Fibroblast of mammary gland (primary cell): ENCODE measurements at places on chromosomes 4 and X.

- no peak for DNase-seq
Measured at GRCh38 chr4:5052726-5053425, 1.6 kb downstream of the STK32B start.

GRCh38 chr4:58216461-58216860 lies 1106.3 kb upstream of the IGFBP7 start:
- no peak for DNase-seq

DNA sequence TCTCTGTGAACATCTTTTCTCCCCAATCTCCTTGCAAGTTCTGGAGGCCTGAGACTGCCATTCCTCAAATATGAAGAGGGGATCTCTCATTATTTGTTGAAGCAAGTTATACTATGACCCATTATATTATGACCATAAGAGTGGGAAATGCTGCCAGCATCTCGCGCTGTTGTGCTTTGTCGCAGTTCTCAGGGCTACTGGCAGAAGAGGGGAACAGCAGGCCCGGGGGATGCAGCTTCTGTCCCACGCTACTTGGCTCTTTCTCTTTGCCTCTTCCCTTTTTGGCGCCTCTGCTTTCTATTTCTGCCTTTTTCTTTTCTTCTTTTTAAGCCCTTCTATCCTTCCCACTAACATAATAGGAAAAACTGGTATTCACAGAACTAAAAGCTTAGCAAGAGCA lies 64.2 kb downstream of the GEMIN8 start:
- DNase-seq, result no peak

- no peak for DNase-seq
Measured at GRCh38 chr4:17636341-17636695, 21.9 kb downstream of the MED28 start.

DNA sequence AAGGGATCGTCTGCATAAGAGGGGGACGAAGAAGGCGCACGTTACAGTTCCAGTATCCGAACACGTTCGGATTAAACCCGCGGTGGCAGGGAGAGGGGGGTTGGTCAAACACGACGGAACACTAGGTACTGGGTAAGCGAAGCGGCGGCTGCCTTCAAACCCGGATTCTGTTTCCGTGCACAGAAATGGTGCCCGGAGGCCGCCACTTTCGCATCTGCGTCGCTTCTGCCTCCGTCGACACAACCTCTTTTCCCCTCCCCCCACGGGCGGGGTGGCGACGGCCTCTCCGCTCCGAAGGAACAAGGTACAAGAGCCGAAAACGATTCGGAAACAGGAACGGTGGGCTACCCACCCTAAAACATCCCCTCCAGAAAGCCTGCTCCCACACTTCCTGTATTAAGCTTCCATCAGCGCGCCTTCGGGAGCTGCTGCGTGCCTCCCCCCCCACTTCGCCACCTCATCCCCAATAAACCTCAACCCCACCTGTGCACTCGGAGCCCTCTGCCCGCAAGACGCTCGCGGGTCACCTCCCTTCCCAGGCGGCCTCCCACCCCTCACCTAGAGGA lies 667 bp downstream of the G3BP2 start:
- peak; percentile 39 for DNase-seq

- DNase-seq, result peak; percentile 11
Measured at GRCh38 chr4:166481739-166482138, 608.7 kb downstream of the TLL1 start.

DNA sequence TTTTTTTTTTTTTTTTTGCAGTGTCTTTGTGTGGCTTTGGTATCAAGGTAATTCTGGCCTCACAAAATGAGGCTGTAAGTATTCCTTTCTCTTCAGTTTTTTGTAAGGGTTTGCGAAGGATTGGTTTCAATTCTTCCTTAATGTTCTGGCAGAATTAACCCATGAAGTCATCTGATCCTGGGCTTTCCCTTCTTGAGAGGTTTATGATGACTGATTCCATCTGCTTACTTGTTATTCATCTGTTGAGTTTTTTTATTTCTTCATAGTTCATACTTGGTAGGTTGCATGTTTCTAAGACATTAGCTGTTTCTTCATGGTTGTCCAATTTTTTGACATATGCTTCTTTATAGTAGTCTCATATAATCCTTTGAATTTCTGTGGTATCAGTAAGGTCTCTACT lies 181.4 kb upstream of the PDE5A start:
- no peak for DNase-seq

DNA sequence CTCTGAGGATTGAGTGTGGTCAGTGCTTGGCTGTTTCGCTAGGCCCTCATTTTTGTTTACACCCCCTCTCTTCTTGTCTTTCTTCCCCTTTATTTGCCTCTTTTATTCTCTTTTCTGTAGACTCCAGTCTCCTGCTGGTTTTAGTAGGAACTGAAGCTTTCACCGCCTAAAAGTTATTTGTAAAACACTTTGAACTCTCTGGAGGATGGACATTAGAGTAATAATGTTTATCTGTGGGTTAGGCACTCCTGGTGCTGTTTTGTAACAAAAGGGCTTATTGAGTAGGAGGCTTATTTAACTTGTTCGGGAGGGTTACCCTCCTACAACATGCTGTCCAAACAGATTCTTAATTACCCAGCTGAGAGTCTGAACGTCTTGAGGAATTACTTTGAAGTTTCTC lies 1.6 kb upstream of the ARHGAP10 start:
- DNase-seq, result no peak

DNA sequence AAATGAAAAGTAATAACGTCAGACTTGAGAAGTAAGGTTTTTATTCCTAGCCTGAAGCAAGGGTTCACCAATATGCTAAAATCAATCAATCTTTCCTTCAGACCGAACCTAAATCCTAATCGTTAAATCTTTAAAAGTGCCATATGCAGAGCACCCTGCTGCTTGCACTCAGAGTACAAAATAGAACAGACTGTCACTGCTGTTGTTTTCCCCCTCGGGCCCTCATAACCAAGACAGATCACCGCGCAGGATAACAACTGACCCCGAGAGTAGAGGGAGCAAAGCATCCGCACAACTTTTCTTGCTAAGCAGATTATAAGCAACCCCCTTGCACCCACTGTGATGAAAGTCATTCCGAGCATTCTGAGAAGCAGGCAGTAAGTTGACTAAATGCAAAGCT lies 550.9 kb upstream of the NDST4 start:
- DNase-seq, result no peak

DNA sequence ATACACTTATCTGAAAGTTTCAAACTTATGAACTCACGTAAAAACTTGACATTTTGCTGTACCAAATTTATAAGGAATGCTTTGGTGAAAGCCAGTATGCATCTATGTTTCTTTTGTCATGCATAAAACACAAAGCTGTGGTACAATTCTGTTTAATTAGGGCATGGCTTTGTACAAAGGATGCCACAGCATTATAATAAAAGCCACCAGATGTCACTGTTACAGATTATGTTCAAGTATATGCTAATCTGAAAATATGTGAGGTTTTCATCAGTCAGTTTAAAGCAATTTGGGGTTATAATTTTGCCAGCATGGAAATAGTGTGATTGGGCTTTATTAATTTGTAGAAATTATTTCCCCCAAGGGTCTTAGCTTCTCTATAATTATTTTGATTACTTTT lies 69.0 kb downstream of the ATOH1 start:
- DNase-seq, result no peak
